ENCODE measurements at places on chromosomes 7 and 10.

DNA sequence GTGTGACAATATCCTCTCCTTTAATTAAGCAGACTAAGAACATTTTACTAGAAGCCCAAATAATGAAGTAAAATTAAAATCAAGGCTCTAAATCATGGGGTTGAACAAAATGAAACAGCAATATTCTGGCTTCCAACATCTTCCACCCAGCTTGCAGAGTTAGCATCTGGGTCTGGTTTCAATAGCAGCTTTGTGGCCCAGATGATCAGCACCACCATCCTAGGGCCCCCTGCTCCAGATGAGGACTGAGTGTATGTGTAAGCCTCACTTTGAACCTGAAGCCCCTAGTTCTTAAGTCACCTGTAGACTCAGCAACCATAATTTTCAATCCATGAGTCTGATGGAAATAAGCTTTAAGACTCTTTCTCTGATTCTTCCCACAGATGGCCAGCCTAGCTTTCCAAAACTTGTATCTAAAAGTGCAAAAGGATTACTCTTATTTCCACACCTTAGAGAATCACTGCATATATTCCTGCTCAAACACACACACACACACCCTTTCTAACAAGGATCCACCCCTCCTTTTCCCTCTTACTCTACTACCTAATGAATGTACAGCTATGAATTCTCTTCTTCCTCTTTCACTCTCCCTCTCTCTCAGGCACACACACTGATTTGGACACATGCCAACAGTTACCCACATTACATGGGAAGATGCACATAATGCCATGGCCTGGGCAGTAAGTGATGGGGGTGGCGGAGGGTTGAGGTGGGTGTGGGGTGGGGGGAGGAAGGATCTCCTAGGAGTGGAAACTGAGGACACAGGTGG, 3.5 kb downstream of the DENND11 start:
- no peak for DNase-seq

GRCh38 chr7:129829737-129830631, 122.8 kb downstream of the UBE2H start:
- DNase-seq: peak; percentile 72

DNA sequence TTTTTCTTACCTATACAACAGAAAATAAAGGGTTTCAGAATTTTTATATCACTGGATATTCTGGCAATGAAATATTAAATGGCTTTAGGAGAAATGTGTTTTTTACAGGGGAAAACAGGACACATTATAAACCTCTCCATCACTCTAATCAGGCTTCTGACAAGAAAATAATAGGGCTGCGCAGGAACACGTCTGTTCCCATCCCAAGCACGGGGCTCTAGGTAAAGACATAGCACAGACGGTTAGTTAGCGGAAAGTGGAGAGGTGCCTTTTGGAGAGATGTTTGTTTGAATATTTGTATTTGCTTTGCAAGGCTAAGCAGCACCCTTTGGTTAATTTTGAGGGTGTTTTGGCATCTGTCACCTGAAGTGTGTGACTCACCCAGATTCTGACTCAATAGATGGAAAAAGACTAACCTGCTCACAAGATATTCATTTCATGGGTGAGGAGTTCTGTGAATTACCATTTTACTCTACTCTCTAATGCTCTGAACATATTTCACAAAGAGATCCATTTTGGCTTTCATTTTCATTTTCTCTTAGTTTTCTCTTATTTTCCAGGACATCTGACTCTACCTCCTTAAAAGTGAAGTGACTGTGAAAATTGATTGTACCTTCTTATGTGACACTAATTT, 174.5 kb upstream of the AKR1E2 start:
- DNase-seq: no peak

DNA sequence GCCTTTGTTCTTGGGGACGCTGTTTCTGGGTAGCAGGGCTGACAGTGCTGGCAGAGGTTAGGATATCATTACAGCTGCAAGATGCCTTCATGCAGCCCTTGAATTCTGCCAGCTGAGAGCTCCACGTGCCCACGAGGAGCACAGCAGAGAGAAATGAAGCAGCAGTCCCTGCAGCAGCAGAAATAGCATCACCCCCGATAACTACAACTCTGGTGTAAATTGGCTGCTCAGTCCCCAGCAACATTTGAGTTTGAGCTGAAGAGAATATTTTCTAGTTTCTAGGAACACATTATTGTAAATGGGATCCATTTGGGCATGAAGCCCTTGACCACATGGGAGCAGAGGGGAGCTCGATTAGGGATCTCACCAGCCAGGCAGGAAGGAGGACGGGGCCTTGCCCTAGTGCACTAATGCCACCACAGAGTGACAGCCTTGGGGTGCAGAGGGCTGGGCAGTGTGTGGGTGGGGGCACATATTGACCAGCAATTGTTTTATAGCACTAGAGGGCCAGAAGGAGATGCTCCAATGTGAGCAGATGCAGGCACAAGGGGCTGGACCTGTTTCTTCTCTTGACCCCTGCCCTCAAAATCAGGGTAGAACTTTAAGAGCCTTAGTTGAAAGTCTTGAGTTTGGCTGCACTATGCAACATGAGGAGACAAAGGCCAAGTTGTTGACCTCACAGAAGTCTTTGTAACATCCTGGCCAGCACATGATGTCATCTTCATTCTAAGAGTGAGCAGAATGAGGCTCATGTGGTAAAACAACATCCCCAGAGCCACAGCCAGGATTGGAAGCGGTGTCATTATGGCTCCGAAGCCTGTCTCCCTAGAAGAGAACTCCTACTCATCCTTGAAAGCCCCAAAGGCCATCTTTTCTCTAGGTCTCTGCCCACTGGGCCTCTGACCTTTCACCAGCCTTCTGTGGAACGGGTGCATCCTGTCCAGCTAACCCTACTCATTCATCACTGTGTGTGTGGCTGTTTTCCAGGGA, 52.6 kb downstream of the ADCY1 start:
- no peak for DNase-seq

DNA sequence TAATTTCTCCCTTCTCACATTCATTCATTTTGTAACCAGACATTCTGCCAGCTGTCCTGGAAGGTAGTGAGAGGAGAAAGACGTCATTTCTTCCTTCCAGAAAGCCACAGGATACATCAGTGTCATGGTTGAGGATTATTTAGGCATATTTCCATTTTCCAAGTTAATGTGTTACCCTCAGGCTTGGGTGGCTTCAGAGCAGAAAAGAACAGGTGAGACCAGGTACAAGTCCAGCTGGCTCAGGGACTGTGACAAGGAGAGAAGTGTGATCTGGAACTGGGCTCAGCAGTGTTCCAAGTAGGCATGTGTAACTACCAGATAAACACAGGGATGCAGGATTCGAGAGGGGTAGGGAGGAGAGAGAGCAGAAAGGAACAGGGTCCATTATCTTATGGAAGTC, 386.9 kb downstream of the GALNT17 start:
- DNase-seq: no peak

- DNase-seq: peak; percentile 14
Observed at GRCh38 chr10:83012866-83013265, 1126.4 kb upstream of the GHITM start.

GRCh38 chr7:80740778-80741545, 102.5 kb downstream of the CD36 start:
- DNase-seq: no peak

DNA sequence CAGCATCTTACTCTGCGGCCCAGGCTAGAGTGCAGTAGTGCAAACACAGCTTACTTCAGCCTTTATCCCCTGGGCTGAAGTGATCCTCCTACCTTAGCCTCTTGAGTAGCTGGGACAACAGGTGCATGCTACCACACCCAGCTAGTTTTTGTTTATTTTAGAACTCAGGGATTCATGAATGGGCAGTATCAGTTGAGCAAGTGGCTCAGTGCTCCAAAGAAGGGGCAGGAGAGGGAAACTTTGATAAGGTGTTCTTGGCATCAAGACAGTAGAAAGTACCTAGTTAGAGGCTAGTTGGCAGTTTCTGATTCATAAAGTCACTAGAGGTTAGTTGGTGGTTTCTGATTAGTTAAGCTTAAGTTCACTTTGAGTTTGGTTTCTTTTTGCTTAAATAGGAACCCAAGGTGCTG, 18.4 kb downstream of the TRIM24 start:
- DNase-seq: no peak

DNA sequence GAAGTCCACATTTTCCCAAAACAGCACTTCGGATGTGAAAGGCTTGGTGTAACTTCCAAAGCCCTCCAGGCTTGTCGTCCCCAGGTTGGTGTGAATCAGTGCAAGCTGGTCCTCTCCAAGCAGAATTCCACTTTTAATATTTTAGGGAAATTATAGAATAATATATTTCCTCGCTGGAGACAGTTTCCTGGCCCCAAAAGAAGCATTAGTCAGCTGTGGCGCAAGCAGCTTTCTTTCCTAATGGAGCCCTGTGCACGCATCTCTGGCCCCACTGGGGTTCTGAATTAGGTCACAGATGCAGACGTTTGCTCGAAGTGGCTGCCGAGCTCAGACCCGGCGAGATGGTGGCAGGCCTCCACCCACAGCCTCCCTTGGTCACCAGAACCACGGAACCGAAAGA, 33.3 kb upstream of the MNX1 start:
- no peak for DNase-seq

Measured in SW480 (cell line).